ENCODE measurements at places on chromosomes 7 and 10. TPM values are rescaled to one million over a fixed set of nuclear protein-coding genes. Genes with fewer than 3 reads are reported as not detected.

Gene CHN2
- total RNA-seq: 0.86 TPM

DNA sequence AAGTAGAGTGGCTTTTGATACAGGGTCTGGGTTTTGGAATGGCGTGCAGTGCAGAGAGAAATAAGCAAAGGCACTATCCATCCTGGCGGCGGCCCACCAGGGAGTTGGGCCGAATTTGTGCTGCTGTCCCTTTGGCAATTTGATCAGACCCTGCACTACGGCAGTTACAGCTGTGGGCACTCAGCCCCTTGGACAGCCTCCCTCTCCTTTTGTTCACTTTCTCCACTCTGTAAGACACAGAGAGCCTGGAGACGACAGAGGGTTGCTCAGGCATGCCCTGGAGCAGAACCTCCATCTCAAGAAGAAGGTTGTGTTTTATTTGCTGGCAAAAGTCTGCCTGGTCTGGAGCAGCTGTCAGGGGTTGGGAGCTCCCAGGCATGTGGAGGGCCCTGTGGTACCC, 55.8 kb downstream of the LHPP start:
- DNase-seq: no peak

- DNase-seq: no peak
Observed at GRCh38 chr7:37445064-37445723, 3.5 kb downstream of the ELMO1 start.

- no peak for DNase-seq
Observed at GRCh38 chr10:74238031-74238431, 87.0 kb downstream of the ADK start.

DNA sequence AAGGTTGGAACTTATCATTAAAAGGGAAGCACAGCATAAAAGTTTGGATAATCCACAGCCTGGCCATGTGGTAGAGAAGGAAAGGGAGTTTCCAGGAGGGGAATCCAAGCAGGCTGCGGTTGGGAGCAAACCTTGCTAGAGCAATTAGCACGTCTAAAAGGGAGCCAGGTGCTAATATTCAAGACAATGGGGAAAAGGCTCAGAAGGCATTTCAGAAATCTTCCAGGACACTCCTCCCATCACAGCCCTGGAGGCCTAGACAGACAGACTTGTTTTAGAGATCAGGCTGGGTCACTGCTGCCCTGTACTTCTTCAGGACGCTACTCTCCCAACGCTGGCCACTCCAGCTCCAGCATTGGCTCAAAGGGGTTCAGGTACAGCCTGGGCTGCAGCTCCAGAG, 96.2 kb upstream of the KAT6B start:
- DNase-seq: no peak

DNA sequence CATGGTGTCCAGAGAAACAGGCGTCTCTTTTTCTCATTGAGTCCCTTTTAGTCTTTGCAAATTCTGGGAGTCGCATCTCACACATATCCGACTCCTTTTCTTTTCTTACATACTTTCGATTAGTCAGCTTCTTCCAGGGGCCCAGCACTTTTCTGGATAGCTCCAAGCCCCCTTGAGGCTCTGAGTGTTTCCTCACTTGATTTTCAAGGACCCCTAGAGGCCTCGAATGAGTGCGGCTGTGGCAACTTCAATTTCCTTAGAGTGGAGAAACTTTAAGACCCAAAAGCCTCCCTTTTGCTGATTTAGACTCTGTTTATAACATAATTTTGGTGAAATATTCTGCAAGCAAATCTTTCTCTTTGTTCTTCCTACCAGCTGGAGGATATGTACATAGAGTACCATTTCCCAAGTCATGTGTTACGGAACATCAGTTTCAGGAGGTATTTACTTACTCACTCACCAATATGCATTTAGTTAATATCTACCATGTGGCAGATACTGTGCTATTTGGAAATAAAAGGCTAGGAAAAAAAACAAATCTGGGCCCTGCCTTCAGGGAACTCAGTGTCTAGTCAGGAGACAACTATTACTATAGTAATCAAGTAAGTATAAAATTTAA, 555.2 kb downstream of the REEP3 start:
- no peak for DNase-seq

Gene GPNMB
- total RNA-seq: 2.6 TPM
